ENCODE measurements at places on chromosomes 13 and 19. TPM values are rescaled to one million over a fixed set of nuclear protein-coding genes. Genes with fewer than 3 reads are reported as not detected.

The PSG4 gene
- not detected for total RNA-seq

GRCh38 chr13:43838909-43839308 is 40.6 kb downstream of the CCDC122 start:
- no peak for DNase-seq
- no peak overlapping the region for H3K27ac ChIP-seq
- H3K4me1 ChIP-seq, result no peaks in the 10 kb centered on the region
- no peak overlapping the region for H3K4me3 ChIP-seq

DNA sequence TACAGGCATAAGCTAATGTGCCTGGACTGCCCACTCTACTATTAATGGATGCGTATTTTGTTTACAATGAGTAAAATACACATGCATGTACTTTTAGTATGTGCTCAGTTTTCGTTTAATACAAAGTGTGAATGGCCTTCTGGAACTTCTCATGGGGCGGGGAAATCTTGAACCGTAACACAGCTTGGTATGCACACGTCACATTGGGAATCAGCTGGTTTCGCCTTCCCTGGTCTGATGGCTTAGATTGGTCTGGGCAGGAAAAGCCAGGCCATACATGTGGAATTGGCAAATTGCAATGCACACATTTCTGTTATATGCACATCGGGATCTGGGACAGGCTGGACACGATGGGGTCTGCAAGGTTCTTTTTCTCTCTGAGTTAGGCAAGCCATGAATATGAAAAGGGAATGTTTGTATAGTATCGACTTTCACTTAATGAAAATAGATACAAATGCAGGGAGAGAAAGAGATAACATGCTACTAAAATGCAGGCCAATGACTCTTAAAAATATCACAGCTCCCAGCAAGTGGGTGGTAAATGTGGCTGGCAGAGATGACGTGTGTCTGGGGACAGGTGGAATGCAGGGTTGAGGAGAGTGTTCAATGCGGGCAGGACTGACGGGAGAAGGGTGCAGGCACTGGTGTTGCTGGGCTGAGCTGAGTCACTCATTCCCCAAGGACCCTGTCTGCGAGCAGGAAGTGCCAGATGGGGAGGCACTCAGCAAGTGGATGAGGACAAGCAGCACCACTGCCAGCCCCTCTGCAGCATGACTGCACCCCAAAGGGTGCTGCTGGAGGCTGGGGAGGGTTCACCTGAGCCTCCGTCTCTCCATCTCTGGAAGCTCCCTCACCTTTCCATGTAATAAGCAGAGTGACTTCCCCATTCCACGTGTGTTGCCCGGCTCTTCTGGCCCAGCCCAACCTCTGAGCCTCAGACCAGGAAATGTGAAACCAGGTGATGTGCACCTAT is 204.0 kb upstream of the GPR12 start:
- no peak for DNase-seq
- H3K4me3 ChIP-seq, result no peak overlapping the region
- H3K36me3 ChIP-seq, result no peaks in the 10 kb centered on the region
- H3K4me1 ChIP-seq, result no peaks in the 10 kb centered on the region

DNA sequence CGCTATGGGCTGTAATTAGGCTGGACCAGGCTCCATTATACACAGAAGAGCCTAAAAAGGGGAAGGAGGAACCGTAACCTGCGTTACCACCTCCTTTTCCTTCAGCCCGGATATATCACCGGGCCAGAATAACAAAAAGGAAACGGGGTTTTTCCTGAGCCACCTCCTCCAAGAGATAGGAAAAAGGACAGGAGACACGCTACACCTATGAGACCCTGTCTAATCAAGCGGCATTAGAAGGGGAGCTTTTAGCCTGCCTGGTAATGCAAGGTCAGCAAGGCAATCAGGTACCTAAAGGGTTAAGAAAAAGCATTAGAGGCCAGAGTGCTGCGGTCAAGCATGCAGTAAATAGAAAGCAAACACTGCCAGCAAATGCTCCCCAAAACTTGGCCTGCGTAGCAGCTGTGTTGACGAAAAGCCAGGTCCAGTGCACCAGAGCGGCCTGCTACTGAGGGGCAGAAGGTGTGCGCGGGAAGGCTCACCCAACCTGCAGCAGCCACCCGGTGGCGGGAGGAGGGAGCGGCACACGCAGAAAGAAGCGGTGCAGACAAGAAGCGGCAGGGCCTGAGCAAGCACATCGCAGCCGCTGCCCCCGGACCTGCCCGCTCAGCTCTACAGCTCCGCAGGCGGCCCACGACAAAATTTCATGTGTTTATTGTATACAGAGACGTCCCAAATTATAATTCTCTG is 1466.1 kb downstream of the UQCRFS1 start:
- peaks cover 2% of the 10 kb centered on the region for H3K4me1 ChIP-seq
- peaks cover 13% of the 10 kb centered on the region for H3K36me3 ChIP-seq
- H3K4me3 ChIP-seq, result no peak overlapping the region
- peak; percentile 12 for DNase-seq
- no peak overlapping the region for H3K27ac ChIP-seq

The URAD gene
- total RNA-seq, result not detected

DNA sequence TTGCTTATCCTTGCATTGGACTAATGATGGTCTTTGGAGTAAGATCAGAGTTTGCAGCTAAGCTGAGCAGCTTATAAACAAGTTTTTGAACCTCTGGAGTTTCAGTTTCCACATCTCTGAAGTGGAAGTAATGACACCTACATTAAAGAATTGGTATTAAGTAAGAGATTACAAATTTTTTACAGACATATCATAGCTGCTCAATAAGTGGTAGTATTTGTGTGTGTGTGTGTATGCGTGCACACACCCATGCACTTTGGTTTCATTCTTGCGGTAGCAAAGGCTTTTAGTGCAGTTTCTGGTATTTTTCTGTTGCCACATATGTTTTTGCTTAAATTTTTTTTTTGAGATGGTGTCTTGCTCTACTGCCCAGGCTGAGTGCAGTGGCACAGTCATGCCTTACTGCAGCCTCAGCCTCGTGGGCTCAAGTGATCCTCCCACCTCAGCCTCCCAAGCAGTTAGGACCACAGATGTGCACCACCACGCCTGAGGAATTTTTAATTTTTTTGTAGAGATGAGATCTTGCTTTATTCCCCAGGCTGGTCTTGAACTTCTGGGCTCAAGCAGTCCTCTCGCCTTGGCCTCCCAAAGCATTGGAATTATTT is 4.5 kb downstream of the NAA16 start:
- peak overlapping the region; percentile 78 for H3K27ac ChIP-seq
- peaks cover 39% of the 10 kb centered on the region for H3K36me3 ChIP-seq
- peaks cover 52% of the 10 kb centered on the region for H3K4me1 ChIP-seq
- H3K4me3 ChIP-seq, result peak overlapping the region; percentile 42

DNA sequence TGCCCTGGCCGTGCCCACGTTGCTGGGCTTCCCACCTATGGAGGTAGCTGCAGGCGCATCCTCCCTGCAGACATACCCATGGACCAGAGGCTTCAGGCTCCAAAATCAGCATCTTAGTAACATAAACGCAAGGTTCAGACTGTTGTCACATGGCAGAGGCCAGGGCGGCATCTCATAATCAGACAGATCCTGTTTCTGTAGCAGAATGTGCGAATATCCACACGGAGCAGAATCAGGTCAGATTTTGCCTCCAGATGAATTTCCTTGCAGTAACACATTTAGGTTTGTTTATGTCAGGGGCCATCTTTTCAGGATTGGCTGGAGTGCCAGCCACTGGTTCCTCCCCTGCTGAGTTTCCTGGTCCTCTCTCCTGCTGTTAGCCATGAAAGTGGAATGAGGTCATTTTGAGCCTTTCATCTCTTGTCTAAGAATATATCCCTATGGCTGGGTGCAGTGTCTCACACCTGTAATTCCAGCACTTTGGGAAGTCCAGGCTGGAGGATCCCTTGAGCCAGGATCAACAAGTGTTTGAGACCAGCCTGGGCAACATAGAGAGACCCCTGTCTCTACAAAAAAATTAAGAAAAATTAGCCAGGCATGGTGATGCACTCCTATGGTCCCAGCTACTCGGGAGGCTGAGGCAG is 20.5 kb downstream of the SMARCA4 start:
- H3K27me3 ChIP-seq, result no peaks in the 10 kb centered on the region
- DNase-seq, result no peak
- H3K4me1 ChIP-seq, result peaks cover 20% of the 10 kb centered on the region
- H3K36me3 ChIP-seq, result peaks cover 4% of the 10 kb centered on the region
- H3K27ac ChIP-seq, result no peak overlapping the region

The ZNF154 gene
- total RNA-seq, result 3.8 TPM

DNA sequence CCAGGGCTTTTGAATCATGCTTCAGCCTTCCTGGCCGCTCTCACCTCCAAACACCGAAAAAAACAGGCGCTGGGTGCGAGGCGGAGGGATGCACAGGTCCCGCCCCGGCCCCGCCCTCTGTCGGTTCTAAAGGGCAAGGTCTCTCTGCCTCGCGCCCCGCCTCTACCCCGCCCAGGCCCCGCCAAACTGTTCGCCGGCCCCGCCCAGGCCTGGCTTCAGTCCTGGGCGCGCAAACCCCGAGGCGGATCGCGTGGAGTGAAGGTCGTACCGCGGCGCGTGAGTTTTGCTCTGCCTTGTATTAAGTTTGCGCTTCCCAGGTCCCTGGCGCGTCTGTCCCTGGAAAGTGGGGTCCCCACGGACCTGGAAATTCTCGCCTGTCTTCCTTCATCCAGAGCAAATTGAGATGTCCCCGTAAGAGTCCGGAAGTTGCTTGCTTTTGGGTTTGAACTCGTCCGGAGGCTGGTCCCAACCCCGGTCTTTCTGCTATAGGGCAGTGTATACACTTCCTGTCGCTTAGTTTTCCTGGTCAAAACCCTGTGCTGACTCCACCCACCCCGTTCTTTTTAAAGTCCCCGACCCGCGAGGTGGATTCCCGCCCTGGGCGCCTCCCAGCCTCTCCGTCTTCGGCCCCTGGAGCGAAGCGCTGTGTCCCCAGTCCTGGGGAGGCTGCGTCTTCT is 8.4 kb downstream of the ZNF808 start:
- peaks cover 50% of the 10 kb centered on the region for H3K36me3 ChIP-seq
- DNase-seq, result peak; percentile 97
- peak overlapping the region; percentile 94 for H3K27ac ChIP-seq
- H3K27me3 ChIP-seq, result no peaks in the 10 kb centered on the region
- peaks cover 27% of the 10 kb centered on the region for H3K4me1 ChIP-seq

The DNMT1 gene
- total RNA-seq, result 372 TPM

The MCEMP1 gene
- total RNA-seq, result not detected

DNA sequence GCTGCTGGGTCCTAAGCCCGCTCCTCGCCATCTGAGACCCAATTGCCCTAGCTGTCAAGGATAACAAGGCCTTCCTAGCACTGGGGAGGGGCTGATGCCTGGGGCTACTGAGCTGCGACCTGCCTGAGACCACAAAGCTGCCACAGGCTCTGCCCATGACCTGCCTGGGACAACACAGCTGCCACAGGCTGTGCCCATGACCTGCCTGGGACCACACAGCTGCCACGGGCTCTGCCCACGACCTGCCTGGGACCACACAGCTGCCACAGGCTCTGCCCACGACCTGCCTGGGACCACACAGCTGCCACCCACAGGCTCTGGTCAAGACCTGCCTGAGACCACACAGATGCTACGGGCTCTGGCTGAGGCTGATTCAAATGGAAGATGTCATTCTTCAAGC is 54.8 kb downstream of the EPS15L1 start:
- H3K27ac ChIP-seq, result no peak overlapping the region
- H3K27me3 ChIP-seq, result no peaks in the 10 kb centered on the region

- DNase-seq, result no peak
- no peaks in the 10 kb centered on the region for H3K27me3 ChIP-seq
- no peak overlapping the region for H3K27ac ChIP-seq
- H3K4me3 ChIP-seq, result no peak overlapping the region
- no peaks in the 10 kb centered on the region for H3K4me1 ChIP-seq
Observed at GRCh38 chr13:94309997-94310855, 169.3 kb downstream of the DCT start.

DNA sequence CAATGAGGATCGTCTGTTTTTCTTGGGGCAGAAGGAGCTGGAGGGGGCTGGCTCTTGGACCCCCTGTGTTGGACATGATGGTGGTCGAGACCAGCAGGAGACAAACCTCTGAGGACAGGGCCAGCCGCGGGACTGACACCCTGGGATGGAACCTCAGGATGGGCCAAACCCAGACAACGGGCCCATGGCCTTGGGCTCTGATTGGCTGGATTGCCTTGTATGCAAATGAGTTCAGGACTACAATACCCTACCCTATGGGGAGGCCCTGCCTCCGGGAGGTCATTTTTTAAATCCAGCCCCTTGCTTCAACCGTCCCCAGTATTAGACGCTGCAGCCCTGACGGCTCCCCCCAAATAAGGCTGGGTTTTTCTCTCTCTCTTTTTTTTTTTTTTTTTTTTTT is 22.0 kb downstream of the SLC5A5 start:
- H3K4me1 ChIP-seq, result no peaks in the 10 kb centered on the region
- peaks cover under 1% of the 10 kb centered on the region for H3K27me3 ChIP-seq
- H3K4me3 ChIP-seq, result no peak overlapping the region
- DNase-seq, result no peak
- no peak overlapping the region for H3K27ac ChIP-seq

DNA sequence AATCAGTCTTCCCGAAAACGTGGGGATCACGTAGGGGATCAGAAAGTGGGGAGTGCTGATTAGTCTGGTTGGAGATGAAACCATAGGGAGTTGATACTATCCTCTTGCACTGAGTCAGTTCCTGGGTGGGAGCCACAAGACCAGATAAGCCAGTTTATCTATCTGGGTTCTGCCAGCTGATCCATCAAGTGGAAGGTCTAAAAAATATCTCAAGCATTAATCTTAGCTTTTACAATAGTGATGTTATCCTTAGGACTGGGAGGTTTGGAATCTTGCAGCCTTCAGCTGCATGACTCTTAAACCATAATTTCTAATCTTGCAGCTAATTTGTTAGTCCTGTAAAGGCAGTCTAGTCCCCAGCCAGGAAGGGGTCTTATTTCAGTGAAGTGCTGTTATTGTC is 2474.2 kb downstream of the PCDH9 start:
- H3K4me1 ChIP-seq, result no peaks in the 10 kb centered on the region
- H3K4me3 ChIP-seq, result no peak overlapping the region
- no peak overlapping the region for H3K27ac ChIP-seq

DNA sequence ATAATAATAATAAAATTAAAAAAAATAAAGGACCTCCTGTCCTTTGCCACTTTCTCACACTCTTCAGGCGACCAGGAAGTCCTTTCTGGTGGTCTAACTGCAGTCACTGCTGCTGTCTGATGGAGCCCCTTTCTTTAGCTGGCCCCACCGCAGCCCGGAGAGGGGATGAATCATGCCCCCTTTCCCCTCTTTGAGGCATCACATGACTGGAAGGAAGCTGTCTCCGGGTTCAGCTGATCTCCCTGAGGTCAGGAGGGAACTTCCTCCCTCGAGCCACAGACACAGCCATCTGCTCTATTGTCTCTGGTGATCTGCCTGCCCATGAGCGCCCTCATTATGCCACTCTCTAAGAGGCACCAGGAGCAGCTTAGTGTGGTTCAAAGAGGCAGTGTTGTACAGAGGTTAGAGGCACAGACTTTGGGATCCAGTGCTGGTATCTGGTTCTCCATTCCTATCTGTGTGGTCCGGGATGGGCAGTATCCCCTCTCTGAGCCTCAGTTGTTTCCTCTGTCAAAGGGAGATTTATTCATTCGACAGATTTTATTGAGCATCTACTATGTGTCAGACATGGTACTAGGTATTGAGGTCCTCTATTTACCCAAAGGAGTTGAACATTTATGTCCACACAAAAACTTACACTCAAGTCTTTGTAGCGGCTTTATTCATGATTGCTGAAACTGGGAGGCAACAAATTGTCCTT is 30.0 kb downstream of the VAV1 start:
- peaks cover 35% of the 10 kb centered on the region for H3K36me3 ChIP-seq
- DNase-seq, result peak; percentile 91
- peak overlapping the region; percentile 95 for H3K4me3 ChIP-seq
- H3K27ac ChIP-seq, result peak overlapping the region; percentile 93
- H3K4me1 ChIP-seq, result peaks cover 56% of the 10 kb centered on the region

The EFNB2 gene
- total RNA-seq, result 0.11 TPM

The EFNA2 gene
- total RNA-seq, result not detected
